ENCODE measurements at places on chromosomes 11 and 22.

DNA sequence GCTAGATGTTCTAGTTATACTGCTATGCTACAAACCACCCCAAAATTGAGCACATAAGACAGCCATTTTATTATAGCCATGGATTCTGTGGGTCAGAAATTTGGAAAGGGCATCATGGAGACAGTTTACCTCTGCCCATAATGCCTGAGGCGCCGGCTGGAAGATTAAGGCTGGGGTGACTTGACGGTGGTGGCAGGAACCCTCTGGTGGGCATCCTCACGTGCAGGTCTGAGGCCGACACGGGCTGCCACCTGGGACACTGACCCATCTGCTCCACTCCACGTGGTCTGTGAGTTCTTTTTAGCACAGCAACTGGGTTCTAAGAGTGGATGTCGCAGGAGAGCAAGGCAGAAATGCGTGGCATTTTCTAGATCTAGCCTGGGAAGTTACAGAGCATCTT lies 40.0 kb upstream of the PRDM11 start:
- no peak for DNase-seq

DNA sequence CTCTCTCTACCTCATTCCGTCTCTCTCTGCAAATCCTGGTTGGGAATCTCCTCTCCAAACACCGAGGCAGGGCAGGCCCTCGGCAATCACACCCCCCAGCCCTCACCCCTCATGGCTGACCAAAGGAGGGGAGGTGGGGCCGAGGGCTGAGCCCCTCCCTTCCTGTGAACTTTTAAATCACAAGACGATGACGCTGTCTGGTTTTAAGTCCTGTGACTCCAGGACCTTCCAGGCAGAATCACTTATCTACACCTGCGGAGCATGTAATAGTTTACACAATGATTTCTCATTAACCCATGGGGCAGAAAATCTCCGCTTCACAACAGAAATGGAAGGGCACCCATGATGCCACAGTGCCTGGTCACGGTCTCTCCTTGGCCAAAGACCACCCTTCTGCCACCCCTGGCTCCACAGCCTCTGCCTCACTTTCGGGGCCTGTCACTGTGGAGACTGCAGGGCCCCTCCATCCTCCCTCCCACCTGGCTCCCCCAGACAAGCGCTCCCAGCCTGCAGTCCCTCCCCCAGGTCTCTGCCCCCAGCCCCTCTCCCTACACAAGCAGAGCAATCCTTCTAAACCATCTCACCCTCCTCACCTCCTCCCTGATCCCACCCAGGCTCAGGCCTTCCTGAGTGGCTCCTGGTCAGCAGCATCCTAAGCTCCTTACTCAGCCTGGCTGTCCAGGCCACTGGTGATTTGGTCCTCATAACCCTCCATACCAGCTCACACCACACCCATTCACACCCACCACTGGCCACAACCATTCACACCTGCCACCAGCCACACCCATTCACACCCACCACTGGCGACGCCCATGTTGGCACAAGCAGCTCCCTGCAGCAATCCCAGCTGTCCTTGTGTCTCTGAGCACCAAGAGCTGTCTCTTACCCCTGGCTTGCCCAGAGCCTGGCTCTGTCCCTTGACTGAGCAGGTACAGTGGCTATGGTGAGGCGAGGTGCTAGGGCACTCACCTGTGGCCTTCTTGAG lies 30.7 kb upstream of the ARFGAP3 start:
- DNase-seq = no peak

GRCh38 chr11:16512198-16512898 lies 156.0 kb upstream of the SOX6 start:
- no peak for DNase-seq

GRCh38 chr11:23202611-23203010 lies 342.3 kb upstream of the CCDC179 start:
- DNase-seq = no peak

DNA sequence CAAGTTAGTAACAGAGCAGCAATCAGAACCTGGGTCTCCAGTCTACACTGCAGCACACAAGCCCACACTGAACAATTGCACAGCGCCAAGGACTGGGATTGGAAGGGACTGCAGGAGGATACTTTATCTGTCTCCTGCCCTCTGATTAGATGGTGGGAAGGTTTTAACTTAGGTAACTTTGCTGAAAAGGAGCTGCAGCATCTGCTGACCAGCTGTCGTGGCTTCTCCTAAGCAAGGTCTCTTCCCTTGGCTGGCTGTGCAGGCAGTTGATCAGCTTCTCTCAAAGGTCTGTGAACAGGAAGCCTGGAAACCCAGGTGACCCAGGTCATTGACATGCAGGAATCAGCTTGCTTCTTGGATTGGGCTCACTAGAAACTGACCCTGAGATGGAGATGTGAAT lies 82.4 kb downstream of the ISX start:
- DNase-seq = no peak

- no peak for DNase-seq
Observed at GRCh38 chr22:43591380-43591779, 179.6 kb downstream of the MPPED1 start.

DNA sequence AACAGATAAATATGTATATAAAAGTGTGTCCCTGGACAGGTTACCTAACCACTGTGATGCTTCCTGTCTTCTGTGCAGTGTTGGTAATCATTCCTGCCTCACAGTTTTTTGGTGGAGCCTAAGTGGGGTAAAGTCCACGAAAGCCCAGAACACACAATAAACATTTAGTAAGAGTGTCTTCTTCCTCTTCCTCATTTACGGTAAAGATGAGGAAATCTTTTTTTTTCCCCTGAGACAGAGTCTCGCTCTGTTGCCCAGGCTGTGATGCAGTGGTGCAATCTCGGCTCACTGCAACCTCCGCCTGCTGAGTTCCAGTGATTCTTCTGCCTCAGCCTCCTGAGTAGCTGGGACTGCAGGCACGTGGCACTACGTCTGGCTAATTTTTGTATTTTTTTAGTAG lies 117.1 kb downstream of the LDLRAD3 start:
- DNase-seq = no peak

- no peak for DNase-seq
Observed at GRCh38 chr11:18364495-18365073, 29.8 kb upstream of the LDHA start.

GRCh38 chr11:69414773-69415187 lies 66.7 kb upstream of the LINC01488 start:
- DNase-seq = no peak

GRCh38 chr22:37610480-37611129 lies 2.0 kb downstream of the GGA1 start:
- DNase-seq = no peak

- DNase-seq = no peak
Observed at GRCh38 chr11:19718051-19718450, 5.4 kb downstream of the NAV2 start.

DNA sequence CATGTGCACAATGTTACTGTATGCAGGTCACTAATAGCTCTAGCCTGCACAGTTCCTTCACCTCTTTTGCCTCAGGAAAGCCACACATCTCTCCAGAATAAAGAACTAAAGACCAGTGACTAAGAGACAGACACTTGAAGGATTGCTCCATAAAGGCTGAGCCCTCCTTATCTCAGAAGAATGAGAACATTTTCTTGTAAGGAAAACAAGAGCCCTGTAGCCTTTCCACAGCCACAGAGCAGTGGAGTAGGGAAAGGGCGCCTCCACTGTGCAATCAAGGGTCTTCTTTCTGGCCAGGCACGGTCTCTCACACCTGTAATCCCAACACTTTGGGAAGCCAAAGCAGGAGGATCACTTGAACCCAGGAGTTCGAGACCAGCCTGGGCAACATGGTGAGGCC lies 202.6 kb upstream of the TMEM45B start:
- DNase-seq = no peak

GRCh38 chr22:37161443-37161842 lies 11.7 kb upstream of the IL2RB start:
- DNase-seq = no peak

- DNase-seq = no peak
Observed at GRCh38 chr11:128784059-128784804, 82.9 kb downstream of the KCNJ1 start.

GRCh38 chr11:32902089-32902665 lies 9.6 kb downstream of the QSER1 start:
- DNase-seq = no peak

GRCh38 chr22:47284360-47284759 lies 521.9 kb downstream of the TBC1D22A start:
- no peak for DNase-seq

- peak; percentile 70 for DNase-seq
Observed at GRCh38 chr11:62556108-62556874, 9.7 kb upstream of the AHNAK start.

DNA sequence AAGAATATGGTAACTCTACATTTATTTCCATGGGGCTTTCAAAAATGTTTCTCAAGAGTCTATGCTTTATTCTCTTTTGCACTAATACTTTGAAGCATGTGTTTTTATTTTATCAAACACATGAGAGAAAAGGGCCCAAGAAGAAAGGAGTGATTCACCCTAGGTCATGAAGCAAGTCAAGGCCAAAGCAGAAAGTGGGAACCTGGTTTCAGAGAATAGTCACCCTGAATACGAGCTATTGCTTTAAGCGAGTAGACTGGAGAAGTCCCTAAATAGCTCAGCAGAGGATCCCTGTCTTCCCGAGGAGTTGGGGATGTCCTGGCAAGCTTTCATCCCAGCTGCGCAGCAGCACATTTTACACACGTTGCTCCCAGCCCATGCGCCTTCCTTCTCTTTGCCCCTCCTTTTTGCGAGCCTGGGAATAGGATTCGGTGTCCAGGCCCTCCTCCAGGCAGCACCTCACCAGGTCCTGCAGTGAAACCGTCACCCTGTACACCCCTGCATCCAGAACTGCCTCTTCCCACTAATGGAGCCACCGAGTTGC lies 19.1 kb downstream of the MPEG1 start:
- no peak for DNase-seq

DNA sequence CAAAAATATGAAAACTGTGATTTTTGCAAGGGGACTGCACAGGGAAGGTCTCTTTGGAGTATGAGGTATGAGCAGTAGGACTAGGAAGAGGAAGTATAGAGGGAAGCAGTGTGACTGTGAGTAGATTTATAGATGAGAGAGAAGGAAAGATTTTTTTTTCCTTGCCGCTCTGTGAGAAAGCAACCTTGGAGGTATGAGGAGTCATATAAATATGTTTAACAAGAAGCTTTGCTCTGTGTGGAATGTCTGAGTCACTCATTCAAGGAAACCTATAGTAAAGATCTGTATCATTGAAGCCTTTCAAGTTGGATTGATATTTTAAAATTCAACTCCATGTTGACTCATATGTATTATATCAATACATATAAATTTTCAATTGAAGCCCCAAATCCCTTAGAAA lies 26.2 kb downstream of the DNHD1 start:
- DNase-seq = no peak

DNA sequence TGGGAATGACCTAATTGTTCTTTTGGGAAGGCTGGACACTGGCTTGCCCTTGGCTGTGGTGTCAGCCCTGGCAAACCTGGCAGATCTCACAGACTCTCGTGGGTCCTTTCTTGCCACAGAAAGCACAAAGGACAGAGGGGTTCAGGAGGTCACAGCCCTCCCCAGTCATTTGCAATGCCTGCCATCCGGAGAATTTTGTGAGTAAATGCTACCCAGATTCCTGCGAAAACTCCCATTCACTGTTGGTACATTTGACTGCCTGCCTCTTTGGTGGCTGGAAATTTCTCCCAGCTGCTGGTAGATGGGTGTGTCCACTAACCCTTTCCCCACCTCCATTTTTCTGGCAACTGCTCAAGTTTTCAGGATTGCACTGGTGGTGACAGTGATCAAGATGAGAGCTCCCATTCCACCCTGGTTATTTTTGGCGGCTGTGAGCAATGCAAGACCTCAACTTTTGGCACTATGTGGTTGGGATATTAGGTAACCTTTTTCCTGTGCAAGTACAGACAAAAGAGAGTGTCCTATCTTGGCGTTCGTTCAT lies 155.7 kb downstream of the NAV2 start:
- no peak for DNase-seq

DNA sequence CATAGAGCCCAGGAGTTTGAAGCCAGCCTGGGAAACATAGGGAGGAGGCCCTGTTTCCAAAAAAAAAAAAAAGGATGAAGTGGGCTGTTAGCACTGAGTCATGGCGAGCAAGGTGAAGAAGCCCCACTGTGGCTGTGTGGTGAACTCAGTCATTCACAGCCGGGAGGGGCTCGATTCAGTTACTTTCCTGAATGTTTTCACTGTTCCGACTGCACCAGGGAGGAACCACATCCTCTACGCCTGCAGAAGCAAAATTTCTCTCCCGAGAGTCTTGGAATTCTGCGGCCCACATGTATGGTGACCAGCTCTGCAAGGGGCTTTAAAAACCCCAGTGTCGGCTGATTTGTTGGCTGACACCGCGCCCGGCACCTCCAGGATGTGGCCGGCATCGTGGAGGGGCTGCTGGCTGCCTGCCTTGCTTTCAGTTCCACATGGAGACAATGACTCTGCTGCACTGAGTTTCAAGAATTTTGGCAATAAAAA lies 27.8 kb upstream of the GRAMD4 start:
- DNase-seq = peak; percentile 36

DNA sequence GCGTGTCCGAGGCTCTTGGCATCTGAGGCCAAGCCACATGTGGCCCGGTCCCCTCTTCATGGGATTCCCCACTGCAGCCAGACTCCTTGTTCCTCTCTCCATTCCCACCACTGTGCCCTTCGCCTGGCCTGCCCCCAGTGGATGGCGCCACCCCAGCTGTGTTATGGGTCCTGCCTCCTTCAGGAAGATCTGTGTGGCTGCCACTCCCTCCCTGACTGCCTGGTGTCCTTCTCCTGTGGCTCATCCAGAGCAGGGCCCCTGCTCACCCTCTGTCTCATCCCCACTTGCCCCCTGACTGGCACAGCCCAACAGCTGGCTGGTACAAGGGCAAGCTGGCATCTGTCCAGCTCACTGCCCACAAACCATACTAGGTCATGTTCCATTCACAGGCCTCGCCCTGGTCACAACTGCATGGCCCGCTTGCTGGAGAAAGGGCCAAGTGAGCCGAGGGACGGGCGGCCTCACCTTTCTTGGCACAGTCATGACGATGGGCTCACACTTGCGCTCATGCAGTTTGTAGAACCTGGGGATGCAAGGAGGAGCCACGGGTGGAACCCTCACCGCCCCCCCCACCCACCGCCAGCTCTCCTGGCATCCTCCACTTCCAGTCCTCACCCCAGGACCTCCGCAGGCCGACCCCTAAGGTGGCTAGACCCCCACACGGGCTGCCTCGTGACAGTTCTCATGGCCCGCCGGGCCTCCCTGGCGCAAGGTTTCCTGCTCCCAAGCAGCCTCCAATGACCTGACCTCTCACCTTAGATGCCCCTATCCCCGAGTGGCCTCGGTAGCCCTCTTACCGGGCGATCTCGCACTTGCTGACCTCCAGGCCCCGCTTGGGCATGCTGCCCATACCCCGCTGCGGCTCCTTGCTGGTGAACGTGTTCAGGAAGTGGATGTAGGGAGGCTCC lies 2.1 kb upstream of the PTPRCAP start:
- no peak for DNase-seq

GRCh38 chr22:29039148-29039547 lies 22.5 kb downstream of the C22orf31 start:
- DNase-seq = no peak

GRCh38 chr22:43147821-43148220 lies 3.5 kb upstream of the TSPO start:
- no peak for DNase-seq

DNA sequence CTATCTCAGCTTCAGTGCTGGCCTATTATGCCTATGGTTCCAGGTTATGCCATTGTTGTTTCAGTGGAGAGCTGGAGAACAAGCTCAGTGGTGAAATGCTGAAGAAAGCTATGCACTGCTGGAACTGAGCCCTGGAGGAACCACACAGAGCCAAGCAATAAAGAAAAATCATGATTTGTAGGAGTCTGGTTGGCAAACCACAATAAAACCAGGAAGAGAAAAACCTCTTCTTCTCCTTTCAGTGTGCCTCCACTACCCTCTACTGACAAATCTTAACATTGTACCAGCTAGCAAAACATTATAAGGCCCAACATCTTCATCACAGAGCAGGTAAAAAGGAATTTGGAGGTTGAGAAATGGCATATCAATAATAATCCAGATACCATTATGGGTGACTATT lies 5.3 kb downstream of the OR51F2 start:
- no peak for DNase-seq

Data from stimulated activated CD4-positive, alpha-beta T cell treated with anti-CD3 and anti-CD28 coated beads, Interleukin-4, amount 100 ng/mL, for 4 hours (primary cell).